Suppressor macrophage treated with lipopolysaccharide for 4 hours (primary cell): ENCODE measurements at places on chromosomes 1 and 21.

DNA sequence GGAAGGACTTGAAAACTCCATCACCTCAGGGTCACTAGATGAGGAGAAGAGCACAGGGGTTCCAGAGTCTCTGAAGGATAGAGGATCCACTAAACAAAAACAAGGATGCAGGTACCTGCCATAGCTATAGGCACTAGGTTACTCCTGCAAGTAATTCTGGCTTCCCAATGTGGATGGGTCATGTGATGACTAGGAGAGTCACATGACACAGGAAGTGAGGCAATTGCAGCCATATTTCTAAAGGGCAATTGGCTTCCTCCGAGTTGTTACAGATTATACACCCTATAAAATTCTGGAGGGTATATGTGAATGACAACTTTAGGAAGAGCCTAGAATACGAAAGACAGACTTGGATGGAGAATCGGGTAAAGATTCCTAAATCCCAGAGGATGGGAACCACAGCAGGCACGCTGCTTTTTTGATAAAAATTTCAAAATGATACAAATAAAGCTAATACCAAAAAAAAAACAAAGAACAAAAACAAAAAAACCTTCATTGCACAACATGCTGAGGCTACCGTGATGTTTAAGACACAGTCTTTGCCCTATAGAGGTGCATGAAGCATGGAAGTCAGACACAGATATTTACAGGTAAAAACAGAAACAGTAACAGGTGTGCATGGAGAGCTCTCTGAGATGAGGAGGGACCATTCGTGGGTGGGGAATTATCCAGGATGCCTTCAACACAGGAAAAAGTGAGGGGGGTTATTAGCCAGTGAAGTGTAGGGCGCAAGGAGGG lies 10.5 kb downstream of the MTX1 start:
- peak; percentile 53 for DNase-seq

- peak; percentile 74 for DNase-seq
These were observed 146.0 kb downstream of the RERE start for GRCh38 chr1:8671306-8671917.

GRCh38 chr1:183783342-183783741 lies 21.6 kb upstream of the RGL1 start:
- DNase-seq, result peak; percentile 3

- no peak for DNase-seq
These were observed 484.1 kb upstream of the USP24 start for GRCh38 chr1:55699228-55699627.

DNA sequence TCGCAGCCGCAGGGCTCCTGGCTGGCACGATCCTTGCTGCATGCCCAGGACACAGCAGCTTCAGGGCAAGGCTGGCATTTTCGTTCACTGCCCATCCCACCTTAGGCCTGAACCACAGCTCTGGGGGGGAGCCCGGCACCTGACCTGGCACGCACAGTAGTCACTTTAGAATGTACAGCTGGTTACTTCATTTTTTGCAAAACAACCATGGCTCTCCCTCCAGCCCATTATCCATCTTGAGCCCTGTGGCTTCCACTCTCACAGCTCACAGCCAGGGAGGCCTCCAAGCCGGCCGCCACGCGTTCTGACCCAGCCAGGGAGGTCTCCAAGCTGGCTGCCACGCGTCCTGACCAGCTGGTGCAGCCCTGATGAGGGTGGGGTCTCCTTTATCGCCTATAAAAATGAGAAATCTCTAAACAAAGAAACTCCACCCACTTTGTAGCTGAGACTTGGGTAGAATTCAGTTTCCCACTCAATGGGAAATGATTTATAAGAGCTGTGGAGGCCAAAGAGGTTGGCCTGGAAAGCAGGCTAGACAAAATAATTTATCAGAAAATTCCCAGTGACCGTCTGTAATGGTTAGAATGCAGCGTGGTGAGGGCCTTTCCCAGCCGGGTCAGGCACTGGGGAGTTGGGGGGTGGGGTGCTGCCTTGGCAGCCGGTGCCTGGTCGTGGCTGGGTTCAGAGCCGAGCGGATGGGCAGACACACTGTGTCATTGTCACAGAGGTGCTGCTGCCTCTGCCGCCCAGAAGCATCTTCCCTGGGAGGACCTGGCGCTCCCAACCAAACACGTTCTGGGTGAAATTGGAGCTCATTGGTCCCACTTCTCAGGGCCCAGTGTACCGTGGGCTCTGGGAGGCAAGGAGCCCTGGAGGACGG lies 54.6 kb upstream of the ACTRT2 start:
- no peak for DNase-seq

- no peak for DNase-seq
These were observed 881.5 kb downstream of the LTN1 start for GRCh38 chr21:28111151-28111619.

GRCh38 chr1:93001893-93002292 lies 40.6 kb upstream of the DIPK1A start:
- DNase-seq, result no peak

- peak; percentile 83 for DNase-seq
These were observed 59.4 kb upstream of the ASB17 start for GRCh38 chr1:75991497-75992114.
